ENCODE measurements at places on chromosomes 12 and 14. TPM values are rescaled to one million over a fixed set of nuclear protein-coding genes. Genes with fewer than 3 reads are reported as not detected.

DNA sequence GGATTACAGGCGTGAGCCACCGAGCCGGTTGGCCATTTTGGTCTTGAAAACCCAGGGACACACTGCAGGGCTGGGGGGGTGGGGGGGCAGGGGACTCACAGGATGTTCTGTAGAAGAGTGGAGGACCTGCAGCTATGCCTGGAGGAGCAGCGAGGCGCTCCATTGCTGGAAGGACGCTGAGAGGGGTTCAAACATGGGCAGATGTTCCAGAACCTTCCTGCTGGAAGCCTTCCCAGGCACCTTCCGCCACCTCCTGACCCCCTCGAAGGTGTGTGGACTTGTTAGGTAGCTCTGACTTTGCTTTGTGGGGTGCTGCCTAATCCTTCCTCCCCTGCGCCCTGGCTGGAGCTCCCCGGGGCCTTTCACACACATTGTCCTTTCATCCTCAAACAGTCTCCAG, 19.6 kb upstream of the PPP1R13B start:
- no peaks in the 10 kb centered on the region for H3K36me3 ChIP-seq
- no peaks in the 10 kb centered on the region for H3K27me3 ChIP-seq
- H3K4me3 ChIP-seq = no peak overlapping the region

- no peaks in the 10 kb centered on the region for H3K4me1 ChIP-seq
- H3K27me3 ChIP-seq = no peaks in the 10 kb centered on the region
- no peak overlapping the region for H3K4me3 ChIP-seq
- H3K27ac ChIP-seq = no peak overlapping the region
Observed at GRCh38 chr12:77594366-77594765, 236.3 kb upstream of the NAV3 start.

The CYP27B1 gene
- 7.1 TPM for total RNA-seq

The KCNJ8 gene
- 88.7 TPM for total RNA-seq

GRCh38 chr12:101859664-101860607, 17.4 kb upstream of the DRAM1 start:
- no peak overlapping the region for H3K27ac ChIP-seq
- H3K4me3 ChIP-seq = no peak overlapping the region
- DNase-seq = no peak
- H3K4me1 ChIP-seq = peaks cover 8% of the 10 kb centered on the region

GRCh38 chr14:73264080-73264884, 27.0 kb downstream of the PAPLN start:
- no peaks in the 10 kb centered on the region for H3K27me3 ChIP-seq
- no peak for DNase-seq
- no peak overlapping the region for H3K27ac ChIP-seq
- H3K36me3 ChIP-seq = no peaks in the 10 kb centered on the region

GRCh38 chr12:34340534-34341361, 318.5 kb downstream of the ALG10 start:
- peaks cover 3% of the 10 kb centered on the region for H3K4me1 ChIP-seq
- H3K27me3 ChIP-seq = no peaks in the 10 kb centered on the region
- DNase-seq = no peak
- H3K27ac ChIP-seq = no peak overlapping the region
